HuH-7.5 (cell line): ENCODE measurements at places on chromosomes 12 and 14.

GRCh38 chr12:87676731-87677130 is 352.5 kb downstream of the C12orf50 start:
- DNase-seq, result no peak

DNA sequence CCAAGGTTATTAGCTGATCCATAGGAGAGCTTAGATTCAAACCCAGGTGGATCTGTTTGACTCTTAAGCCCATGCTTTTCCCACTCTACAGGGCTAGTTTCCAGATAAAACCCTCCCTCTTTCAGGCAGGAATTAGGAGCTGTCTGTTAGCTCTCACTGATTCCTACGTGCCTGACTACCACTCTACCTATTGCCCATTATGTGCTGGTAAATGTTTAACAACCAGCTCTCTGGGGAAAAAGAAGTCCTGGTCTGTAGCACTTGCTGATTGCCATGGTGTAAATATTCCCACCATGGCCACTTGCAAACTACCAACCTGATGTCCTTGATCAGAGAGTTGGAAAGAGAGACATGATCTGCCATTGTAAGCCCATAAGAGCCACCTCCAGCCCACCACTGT is 65.5 kb upstream of the BDKRB2 start:
- no peak for DNase-seq

DNA sequence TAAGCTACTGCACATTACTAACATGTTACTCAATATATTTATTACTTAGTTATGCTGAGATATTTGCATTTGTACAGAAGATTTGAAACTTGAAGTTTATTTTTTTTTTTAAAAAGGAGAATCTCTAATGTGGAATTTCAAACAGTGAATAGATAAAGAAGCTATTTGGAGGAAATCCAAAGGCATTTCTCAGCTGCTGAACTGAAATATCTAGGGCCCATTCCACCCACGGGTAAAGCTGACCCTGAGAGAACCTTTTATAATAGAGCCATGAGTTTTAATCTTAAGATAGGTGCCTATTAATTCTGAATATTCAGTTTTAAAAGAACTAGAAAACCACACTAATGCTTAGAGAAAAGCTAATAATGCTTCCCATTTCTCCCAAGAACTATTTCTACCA is 225.4 kb upstream of the CAND1 start:
- DNase-seq, result no peak

DNA sequence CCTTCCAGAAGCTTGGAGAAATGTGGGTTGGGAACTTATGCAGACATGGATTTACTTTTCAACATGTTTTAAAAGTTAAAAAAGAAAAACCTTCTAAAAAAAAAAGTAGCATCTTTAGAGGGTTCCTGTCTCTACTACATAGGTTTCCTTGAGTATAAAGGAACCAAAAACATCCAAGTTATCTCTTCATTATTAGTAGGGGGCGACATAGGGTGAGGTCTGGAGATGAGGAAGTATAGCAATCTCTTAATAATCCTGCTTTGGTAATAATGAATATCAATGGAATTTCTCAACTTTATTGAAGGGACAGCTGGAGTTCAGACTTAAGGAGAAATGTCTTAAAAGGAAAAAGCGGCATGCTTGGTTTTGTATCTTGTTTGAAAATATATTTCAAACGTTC is 6.5 kb upstream of the PLXNC1 start:
- no peak for DNase-seq

DNA sequence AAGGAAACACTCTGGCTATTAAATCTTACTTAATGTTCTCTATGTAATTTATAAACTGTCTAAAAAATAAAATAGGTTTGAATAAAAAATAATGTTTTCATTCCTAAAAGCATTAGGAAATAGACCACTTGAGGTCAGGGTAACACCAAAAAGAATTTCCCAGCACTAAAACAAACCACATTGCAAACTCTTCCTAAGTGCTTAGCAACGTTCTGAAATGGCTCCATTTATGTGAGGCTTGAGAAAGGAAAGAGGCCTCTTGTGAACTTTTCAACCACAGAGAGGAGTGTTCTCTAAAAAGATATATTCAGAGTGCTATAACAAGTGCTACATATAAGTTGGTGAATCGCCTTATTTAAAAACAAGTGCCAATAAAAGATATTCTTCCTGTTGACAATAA is 42.7 kb downstream of the ALX1 start:
- no peak for DNase-seq

GRCh38 chr12:29160230-29160629 is 11.2 kb downstream of the FAR2 start:
- no peak for DNase-seq

DNA sequence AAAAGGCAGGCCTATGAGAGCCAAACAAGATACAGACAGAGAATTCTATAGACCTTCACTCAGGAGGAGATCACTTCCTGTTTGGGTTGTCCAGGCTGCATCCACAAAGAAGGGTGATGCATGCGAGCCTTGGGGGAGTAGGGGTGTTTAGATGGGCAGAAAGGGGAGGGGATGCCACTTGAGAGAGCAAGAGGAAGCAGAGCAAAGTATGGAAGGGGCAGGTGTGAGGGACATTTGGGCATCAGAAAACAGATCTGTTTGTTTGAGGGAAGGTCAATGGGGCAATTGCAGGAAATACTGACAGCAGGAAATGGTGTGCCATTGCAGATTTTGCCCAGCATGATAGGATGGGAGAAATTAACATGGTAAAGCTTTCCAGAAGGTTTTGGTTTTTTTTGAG is 146.4 kb upstream of the FOXN3 start:
- DNase-seq, result no peak

- DNase-seq, result no peak
Observed at GRCh38 chr12:89690925-89691324, 17.7 kb downstream of the ATP2B1 start.

DNA sequence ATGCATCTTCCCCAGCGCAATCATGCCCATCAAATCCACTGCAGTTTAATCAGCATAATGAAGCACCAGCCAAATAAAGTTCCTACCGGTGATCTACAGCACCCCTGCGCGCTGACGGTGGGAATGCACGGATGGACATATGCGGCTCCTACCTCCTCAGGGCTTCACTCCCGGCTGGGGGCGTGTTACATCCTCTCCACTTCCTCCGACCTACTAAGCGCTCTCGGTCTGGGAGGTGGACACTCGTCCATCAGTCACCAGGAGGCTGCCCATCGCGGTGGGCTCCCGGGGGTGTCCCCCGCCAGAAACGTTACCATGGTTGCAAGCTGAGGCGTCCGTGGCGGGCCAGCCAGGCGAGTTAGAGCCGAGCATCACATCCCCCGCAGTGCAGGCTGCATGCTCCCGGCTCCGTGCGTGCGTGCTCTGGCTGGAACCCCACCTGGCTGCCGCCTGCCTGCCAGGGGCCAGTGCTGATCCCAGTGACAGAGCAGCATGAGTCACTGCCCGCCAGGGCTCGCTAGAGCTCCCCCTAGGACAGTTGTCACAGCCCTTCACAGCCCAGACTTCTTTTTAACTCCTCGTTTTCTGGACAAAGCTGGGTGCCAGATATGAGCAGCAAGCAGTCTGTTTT is 73.0 kb downstream of the CIT start:
- peak; percentile 61 for DNase-seq

- DNase-seq, result no peak
Observed at GRCh38 chr12:91769736-91770135, 375.9 kb downstream of the BTG1 start.

- no peak for DNase-seq
Observed at GRCh38 chr12:45731190-45731775, 1.8 kb downstream of the ARID2 start.

DNA sequence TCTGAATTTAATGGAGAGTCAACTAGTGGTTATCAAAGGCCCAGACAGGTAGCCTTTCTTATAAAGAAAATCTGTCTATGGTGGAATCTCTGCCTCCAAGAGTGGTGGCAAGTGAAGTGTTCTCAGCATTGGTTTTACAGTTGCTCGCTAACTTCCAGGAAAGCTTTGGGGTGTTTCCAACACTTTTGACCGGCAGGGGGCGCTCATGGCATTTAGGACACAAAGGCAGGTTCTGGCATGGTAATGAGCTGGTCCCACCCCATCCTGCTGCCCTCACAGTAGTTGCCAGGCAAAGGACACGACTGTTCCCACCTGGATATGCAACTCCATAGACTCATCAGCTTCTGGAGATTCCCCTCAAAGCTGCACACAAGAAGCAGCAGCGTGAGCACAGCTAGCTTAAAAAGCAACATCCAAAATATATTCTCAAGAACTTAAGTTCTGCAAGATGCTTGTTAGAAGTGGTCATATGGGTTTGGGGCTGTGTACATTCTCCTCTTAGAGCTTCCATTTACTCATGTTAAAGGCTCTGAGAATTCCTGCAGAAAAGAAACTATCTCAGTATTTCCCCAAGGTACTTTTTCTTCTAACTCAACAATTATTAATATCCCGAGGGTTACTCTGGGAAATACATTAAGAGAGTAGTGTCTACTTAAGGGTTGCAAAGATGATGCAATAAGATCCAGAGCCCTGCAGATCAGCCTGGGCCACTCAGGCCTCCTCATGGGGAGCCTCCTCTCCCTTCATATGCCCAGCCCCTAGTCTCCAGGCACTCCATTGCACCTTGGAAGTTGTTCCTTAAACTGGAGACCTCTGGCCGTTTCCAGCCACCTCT is 14.8 kb downstream of the PROX2 start:
- DNase-seq, result peak; percentile 51

DNA sequence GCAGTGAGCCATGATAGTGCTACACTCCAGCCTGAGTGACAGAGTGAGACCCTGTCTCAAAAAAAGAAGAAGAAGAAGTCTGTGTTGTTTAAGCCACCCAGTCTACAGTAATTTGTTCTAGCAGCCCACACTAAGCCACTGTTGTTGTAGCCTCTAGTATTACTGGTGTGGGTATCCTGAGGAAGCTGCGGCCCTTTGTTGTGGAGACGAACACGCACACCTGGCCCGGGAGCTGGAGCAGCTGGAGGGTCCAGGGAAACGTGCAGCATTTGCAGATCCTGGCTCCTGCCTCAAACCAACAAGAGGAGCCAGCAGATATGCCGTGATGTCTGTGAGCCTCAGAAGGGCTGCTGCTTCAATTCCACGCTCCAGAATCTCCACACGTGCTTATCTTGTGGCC is 65.3 kb downstream of the MAP1LC3B2 start:
- DNase-seq, result no peak

GRCh38 chr12:52235822-52236361 is 2.8 kb downstream of the KRT7 start:
- no peak for DNase-seq

DNA sequence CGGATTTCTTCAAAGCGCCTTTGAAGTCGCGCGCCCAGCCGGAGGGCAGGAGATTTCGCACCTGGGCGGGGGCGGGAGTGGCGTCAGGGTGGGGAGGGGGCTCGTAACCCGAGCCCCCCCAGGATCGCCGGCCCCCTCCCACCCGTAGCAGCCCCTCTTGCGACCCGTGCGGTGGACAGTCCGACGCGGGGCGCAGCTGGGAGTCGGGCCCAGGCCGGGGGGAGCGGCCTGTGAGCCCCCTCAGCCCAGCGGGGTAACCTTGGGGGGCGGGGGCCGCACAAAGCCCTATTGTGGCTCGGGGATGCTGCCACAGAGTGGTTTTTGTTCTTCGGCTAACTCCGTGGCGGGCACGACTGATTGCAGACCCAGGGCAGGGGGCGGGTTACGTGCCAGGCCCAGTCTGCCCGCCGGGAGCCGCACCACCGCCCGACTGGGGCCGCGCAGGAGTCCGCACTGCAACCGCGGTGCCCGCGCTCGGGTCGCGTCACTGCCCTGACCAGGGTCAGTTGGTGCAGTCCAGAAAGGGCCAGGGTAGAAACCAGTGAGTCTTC is 4.2 kb upstream of the AAAS start:
- peak; percentile 64 for DNase-seq

DNA sequence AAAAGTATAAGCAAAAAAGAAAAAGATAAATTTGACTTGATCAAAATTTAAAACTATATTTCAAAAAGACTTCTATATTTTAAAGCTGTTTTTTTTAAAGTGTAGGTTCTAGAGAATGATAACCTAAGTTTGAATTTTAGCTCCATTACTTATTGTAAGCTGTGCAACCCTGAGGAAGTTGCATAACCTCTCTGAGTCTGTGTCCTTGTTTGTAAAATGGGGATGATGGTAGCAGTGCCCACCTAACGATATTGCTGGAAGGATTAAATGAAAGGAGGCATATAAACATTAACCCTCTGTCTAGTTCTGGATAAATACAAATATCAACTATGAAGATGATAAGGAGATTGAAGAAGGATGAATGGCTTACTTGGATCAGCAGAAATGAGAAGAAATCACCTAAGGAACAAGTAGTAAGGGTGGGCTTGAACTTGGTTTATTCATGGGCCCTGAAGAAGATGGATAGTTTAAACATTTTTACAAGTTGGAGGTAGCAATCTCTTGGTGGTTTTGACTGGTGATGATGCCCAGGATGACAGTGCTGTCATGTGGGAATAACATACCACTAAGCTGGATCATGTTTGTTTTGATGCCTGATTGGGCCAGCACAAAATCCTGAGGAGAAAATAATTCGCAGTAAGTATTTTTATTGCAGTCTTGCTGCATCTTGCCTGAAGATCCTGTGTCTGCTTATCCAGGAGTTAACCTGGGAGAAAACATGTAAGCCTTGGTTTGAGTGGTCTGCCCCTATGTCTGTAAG is 35.0 kb downstream of the TXNRD1 start:
- DNase-seq, result no peak

DNA sequence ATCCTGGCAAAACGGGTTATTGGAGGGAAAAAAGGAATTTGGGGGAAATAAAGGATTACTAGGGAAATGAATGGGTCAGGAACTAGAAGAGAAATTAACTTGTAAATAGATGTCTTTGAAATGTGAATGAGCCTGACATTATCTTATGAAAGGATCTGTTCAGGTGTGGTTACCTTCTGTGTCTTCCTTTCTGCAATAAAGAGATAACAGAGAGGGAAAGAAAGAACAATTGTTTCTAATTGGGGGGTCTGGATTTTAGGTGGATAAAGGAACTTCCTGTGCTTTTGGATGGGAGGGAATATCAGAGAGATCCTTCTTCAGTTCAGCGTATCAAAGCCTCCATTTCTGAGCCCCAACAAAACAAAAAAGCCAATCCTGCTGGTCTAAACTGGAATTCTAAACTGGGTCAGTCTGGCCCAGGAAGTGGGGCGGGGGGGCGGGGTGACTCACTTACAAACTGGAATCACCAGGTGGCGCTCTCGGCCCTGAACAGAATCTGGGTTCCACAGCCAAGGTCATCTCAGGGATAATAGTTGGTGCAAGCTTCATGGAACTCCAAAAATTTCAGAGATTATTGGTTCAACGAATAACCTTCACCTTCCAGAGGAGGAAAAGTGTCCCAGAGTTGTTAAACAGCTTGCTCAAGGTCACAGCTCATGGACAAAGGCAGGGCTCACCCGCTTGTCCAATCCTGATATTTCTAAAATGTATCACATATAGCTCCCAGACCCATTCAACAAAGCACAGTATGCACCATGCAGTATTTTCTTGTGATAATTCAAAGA is 15.2 kb upstream of the PEBP1 start:
- DNase-seq, result peak; percentile 68

DNA sequence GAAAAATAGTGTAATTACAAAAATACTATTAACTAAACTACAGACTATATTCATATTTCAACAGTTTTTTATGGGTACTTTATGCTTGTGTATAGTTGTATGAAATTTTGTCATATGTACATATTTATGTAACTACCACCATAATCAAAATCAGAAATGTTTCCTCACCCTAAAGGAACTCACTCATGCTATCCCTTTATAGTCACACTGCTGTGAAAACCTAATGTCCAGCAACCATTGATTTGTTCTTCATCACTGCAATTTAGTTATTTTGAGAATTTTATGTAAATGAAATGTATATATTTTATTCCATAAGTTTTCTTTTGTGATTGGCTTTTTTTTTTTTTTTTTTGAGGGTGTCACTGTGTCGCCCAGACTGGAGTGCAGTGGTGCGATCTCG is 278.9 kb upstream of the SLC16A7 start:
- DNase-seq, result no peak

GRCh38 chr14:101276309-101277091 is 284.8 kb upstream of the DIO3 start:
- DNase-seq, result no peak
